ENCODE measurements at places on chromosomes 12 and 14. TPM values are rescaled to one million over a fixed set of nuclear protein-coding genes. Genes with fewer than 3 reads are reported as not detected.

GRCh38 chr12:93379326-93379980 lies 1.7 kb downstream of the NUDT4 start:
- H3K36me3 ChIP-seq = peaks cover 1% of the 10 kb centered on the region
- H3K4me1 ChIP-seq = peaks cover 41% of the 10 kb centered on the region
- H3K27ac ChIP-seq = peak overlapping the region; percentile 98
- no peak for DNase-seq
- peak overlapping the region; percentile 100 for H3K4me3 ChIP-seq
- no peaks in the 10 kb centered on the region for H3K27me3 ChIP-seq

The ACRBP gene
- 5.0 TPM for total RNA-seq

The SLC10A1 gene
- not detected for total RNA-seq

The SERPINA9 gene
- total RNA-seq = not detected

GRCh38 chr12:111685322-111685810 lies 390 bp downstream of the BRAP start:
- peaks cover 23% of the 10 kb centered on the region for H3K4me1 ChIP-seq
- peaks cover 9% of the 10 kb centered on the region for H3K36me3 ChIP-seq

The FOXN4 gene
- total RNA-seq = 0.33 TPM

The FIGNL2 gene
- 44.5 TPM for total RNA-seq

GRCh38 chr14:22653012-22653621 lies 9.0 kb upstream of the OR6J1 start:
- peaks cover 4% of the 10 kb centered on the region for H3K27me3 ChIP-seq
- no peaks in the 10 kb centered on the region for H3K36me3 ChIP-seq
- H3K4me1 ChIP-seq = peaks cover 4% of the 10 kb centered on the region
- H3K27ac ChIP-seq = peak overlapping the region; percentile 11
- no peak overlapping the region for H3K4me3 ChIP-seq

GRCh38 chr12:98513379-98514322 lies 1.7 kb upstream of the TMPO start:
- peaks cover 23% of the 10 kb centered on the region for H3K4me1 ChIP-seq
- DNase-seq = no peak
- H3K4me3 ChIP-seq = peak overlapping the region; percentile 96
- H3K36me3 ChIP-seq = peaks cover 1% of the 10 kb centered on the region
- no peaks in the 10 kb centered on the region for H3K27me3 ChIP-seq

DNA sequence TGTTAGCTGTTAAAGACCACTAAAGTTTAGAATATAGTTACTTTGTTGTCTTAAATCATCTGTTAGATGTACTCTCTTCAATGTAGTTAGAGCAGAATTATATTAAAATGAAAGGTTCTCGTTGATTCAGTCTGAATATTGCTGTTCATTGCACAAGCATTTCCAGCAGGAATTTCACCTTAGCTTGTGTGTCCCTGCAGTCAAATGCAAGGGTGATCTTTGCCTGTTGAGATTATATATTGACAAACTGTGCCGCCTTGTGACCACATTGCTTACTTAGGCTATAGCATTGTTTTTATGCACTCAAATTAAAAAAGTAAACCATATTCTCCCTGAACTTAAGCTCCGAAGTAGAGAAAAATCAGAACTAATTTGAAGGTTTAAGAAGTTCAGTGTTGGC lies 39.5 kb downstream of the ATP2A2 start:
- no peak overlapping the region for H3K4me3 ChIP-seq
- peaks cover 8% of the 10 kb centered on the region for H3K4me1 ChIP-seq
- H3K27ac ChIP-seq = peak overlapping the region; percentile 81
- peaks cover 8% of the 10 kb centered on the region for H3K36me3 ChIP-seq
- no peaks in the 10 kb centered on the region for H3K27me3 ChIP-seq

DNA sequence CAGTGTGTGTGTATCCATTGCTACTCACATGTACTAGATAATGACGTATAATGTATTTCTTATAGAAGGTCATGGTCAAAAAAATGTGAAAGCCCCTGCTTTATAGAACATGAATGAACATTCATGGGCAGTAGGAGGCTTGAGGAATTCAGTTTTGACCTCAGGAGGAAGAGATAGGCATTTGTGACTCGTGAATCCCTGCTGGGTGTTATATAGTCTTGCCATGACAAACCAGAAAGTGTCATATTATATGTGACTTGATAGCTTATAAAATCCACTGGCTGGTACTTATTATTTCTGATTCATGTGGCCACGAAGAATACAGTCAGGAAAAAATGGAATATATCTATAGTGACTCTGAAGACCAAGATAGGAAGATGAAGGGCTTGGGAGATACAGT lies 287.6 kb downstream of the CEP128 start:
- DNase-seq = no peak
- no peaks in the 10 kb centered on the region for H3K27me3 ChIP-seq

The MAP1LC3B2 gene
- 0.84 TPM for total RNA-seq

The SLCO1B3 gene
- total RNA-seq = not detected

- no peak overlapping the region for H3K27ac ChIP-seq
- no peaks in the 10 kb centered on the region for H3K27me3 ChIP-seq
- DNase-seq = no peak
These were observed 33.2 kb downstream of the CPNE8 start for GRCh38 chr12:38872156-38872555.

- H3K27me3 ChIP-seq = peaks cover 24% of the 10 kb centered on the region
- H3K36me3 ChIP-seq = no peaks in the 10 kb centered on the region
- no peak overlapping the region for H3K27ac ChIP-seq
- peak; percentile 56 for DNase-seq
- no peak overlapping the region for H3K4me3 ChIP-seq
These were observed 63.6 kb upstream of the DLK1 start for GRCh38 chr14:100662879-100663760.

The SLC25A47 gene
- total RNA-seq = not detected

DNA sequence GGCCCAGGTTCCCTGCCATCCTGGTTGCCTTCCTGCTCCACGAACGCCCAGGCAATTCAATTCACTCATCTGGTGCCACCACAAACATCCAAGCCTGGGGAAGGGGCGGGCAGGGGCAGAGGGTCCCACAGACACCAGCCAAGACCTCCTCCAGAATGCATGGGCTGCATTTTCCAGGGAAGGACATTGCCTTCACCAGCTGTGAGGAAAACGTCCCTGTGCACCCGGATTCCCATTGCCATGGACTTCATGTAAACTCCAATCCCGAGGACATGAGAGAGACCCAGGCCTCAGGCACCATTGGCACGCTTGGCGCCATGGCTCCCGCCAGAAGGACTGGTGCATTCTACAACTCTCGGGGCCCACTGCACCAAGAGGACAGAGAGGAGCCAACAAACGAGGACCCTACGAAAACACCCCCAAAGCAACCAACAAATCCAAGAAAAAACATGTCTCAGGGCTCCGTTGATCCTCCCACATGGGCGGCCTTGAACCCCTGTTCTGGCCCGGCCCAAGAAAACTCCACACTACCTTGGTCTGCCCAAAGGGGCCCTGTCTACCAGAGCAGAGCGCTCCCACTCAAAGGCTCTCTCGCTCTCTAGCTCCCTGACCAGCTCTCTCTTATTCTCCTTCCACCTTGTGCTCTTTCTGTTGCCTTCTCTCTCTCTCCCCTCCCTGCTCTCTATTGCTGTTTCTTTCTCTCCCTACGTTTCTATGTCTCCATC lies 183.9 kb downstream of the ALG10 start:
- H3K4me3 ChIP-seq = no peak overlapping the region
- H3K36me3 ChIP-seq = peaks cover 14% of the 10 kb centered on the region
- DNase-seq = no peak

- H3K4me3 ChIP-seq = no peak overlapping the region
- no peak for DNase-seq
- H3K27me3 ChIP-seq = no peaks in the 10 kb centered on the region
- H3K27ac ChIP-seq = no peak overlapping the region
- H3K4me1 ChIP-seq = peaks cover 9% of the 10 kb centered on the region
These were observed 69.1 kb downstream of the VCPKMT start for GRCh38 chr14:50047274-50047676.

DNA sequence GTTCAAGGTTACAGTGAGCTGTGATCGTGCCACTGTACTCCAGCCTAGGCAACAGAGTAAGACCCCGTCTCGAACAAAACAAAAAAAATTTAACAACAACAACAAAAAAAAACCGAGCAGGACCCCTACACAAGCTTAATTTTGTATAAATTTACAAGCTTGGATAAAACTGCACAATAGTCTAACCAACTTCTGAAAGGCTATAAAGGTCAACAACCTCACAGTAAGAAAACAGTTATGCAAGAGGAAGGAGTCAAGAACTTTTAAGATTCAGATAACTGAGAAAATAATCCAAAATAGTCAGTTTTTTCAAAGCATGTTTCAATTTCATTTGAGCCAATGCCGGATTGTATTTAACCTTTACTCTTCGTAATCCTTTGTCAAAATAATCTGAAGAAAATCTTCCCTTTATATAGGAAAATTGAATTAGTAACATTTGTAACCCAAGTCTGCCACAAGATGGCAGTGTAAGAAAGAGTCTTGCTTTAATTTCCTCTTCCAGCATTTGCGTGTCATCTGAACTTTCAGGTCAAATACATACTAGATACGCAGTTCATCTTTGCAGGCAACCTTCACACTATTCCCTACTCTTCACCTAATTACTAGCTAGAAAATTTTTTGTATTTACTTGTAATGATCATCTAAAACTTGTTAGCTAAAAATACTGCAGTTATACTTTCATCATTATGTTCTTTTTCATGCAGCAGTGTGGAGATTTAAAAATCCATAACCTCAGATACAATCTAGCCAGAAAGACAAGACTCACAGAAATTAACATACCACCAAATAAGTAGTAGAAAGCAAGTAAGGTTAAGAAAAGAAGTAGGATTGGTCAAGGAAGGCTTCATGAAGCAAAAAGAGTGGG lies 5.8 kb downstream of the CCNB1IP1 start:
- no peak overlapping the region for H3K4me3 ChIP-seq
- peaks cover 19% of the 10 kb centered on the region for H3K4me1 ChIP-seq
- DNase-seq = no peak
- H3K27ac ChIP-seq = peak overlapping the region; percentile 3
- H3K27me3 ChIP-seq = no peaks in the 10 kb centered on the region

The BTBD7 gene
- 56.8 TPM for total RNA-seq

DNA sequence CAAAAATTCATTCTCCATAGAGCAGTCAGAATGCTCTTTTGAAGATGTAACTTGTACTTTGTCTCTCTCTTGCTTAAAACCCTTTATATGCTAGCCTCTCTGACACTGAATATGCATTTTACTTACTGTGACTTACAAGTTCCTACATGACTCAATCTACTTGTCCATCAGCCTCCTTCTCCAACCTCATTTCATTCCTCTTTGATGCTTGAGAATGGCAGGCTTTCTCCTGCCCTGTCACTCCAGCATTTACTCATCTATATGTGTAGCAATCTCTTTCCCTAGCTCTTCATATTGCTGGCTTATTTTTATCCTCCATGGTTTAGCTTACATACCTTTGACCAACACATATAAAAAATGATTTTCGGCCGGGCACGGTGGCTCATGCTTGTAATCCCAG lies 561.9 kb downstream of the CCER1 start:
- H3K27me3 ChIP-seq = no peaks in the 10 kb centered on the region
- peaks cover 4% of the 10 kb centered on the region for H3K36me3 ChIP-seq
- H3K4me3 ChIP-seq = no peak overlapping the region
- H3K27ac ChIP-seq = no peak overlapping the region
- H3K4me1 ChIP-seq = no peaks in the 10 kb centered on the region

GRCh38 chr12:25977047-25977446 lies 18.6 kb downstream of the RASSF8 start:
- no peak for DNase-seq
- H3K4me1 ChIP-seq = peaks cover 22% of the 10 kb centered on the region
- no peak overlapping the region for H3K4me3 ChIP-seq
- no peak overlapping the region for H3K27ac ChIP-seq
- peaks cover 2% of the 10 kb centered on the region for H3K36me3 ChIP-seq

Measured in progenitor cell of endocrine pancreas (in vitro differentiated cells).